ENCODE measurements at places on chromosomes 7 and 10.

- DNase-seq, result peak; percentile 40
Measured at GRCh38 chr7:148699024-148699781, 500 bp downstream of the CUL1 start.

DNA sequence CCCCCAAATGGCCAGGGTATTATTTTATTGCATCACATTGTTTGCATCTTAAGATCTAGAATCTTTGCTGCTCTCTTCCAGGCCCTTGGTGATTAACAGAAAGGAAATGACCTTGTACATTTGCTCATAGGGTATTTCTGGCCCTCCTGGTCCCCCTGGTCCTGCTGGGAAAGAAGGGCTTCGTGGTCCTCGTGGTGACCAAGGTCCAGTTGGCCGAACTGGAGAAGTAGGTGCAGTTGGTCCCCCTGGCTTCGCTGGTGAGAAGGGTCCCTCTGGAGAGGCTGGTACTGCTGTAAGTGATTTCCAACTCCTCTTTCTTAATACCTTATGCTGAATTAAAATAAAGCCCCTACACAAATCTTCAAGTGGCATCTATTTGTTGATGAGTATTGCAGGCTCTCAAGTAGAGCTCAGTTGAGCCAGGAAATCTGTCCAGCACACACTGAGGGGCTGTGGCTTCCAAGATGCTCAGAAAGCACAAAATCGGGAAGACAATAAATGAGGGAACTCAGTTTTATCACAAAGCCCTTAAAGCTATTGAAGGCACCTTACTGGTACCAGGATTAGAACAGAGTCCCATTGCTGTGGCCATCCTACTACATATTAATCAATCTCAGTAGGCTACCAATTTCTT, 28.2 kb downstream of the COL1A2 start:
- no peak for DNase-seq

GRCh38 chr7:157253850-157254249, 83.0 kb upstream of the DNAJB6 start:
- no peak for DNase-seq

- no peak for DNase-seq
Measured at GRCh38 chr7:25595996-25596395, 367.7 kb upstream of the NPVF start.

- DNase-seq, result no peak
Measured at GRCh38 chr10:19638182-19638895, 177.9 kb upstream of the PLXDC2 start.

- DNase-seq, result no peak
Measured at GRCh38 chr10:60384708-60385398, 4.8 kb downstream of the ANK3 start.

DNA sequence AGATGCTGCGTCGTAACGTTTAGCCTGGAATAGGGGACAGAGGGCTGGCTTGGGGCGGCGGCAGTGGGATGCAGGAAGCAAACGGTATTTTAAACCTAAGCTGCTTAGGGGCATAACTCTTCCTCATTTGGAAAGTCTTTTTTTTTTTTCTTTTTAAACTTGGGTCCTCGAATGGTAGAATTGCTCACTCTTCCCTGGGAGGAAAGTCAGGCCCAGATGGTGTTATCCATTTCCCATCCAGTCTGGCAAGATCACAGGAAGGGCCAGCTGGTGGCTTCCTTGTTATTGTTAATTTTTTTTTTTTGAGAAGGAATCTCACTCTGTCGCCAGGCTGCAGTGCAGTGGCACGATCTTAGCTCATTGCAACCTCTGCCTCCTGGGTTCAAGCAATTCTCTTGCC, 56.6 kb downstream of the TMEM209 start:
- DNase-seq, result no peak

DNA sequence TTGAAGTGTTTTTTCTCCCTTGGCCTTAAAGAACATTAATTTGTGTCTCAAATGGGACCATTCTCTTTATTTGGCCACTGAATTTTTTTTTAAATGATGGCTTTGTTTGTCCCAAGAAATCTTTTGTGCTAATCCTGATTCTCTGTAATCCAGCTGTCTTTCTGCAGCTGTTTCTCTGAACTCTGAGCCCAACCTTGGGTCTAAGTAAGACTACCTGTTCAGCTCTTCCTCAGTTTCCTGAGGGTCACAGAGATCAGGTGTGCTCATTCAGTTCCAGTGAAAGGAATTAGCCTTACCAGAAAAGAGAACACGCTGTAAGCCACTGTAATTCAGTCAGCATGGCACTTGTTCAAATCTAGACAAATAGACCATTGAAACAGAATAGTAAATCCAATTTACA, 94.2 kb downstream of the ANKIB1 start:
- DNase-seq, result no peak

DNA sequence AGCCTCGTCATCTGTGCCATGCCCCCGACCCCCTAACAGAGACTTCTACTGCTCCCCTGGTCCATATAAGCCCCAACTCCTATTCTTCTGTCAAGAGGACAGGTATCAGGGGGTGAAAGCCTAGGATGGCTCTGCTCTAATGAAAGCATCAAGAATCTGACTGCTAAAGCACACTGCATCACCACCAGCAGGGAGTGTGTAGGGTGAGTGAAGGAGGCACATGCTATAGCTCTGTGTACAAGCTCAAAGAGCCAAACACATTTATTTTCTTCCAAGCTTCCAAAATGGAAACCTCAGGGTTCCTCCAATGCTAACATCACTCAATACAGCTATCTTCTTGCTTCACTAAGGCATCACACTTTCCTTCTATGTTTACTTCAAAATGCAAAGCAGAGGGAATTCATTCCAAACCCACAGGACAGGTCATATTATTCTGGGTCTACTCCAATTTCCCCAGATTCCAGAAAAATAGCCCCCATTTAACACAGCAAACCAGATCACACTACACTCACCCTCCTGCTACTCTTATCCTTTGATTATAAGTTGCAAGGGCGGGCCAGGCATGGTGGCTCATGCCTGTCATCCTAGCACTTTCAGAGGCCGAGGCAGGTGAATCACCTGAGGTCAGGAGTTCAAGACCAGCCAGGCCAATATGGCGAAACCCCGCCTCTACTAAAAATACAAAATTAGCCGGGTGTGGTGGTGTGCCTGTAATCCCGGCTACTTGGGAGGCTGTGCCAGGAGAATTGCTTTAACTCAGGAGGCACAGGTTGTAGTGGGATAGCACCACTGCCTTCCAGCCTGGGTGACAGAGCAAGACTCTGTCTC, 36.6 kb downstream of the RHEB start:
- no peak for DNase-seq

DNA sequence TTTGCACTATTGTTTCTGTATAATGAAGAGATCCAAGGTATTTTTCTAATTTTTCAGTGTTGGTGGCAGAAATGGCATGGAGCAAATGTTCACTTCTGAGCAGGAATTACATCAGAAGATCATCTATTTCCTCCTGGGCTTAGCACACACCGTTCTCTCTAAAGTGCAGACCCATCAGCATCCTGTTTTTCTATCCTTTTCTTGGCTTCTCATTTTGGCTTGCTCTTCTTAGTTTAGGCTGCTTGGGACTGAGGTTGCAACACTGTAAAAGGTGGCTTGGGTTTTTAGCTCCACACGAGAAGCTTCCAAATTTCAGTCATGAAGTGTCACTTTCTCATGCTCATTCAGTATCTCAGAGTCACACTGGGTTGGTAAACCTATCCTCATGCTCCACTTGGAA, 79.9 kb upstream of the SMIM30 start:
- DNase-seq, result no peak

DNA sequence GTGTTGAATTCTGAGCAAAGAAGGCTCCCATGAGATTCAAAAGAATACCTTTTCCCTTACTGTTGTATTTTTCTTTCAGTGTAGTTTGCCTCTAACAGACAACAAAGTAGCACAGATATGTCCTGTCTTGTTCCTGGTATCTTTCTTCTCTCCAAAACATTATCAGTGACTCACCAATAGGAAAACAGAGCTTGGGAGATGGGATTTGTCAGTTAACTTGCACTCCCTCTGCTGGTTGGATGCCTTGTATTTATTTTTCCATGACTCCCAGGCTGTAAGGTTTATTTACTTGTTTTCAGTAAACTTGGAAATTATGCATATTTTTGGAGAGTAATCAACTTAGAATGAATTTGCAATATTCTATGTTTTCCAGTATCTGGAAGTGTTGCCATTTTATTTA, 129.7 kb downstream of the SAMD9 start:
- no peak for DNase-seq

- DNase-seq, result no peak
Measured at GRCh38 chr10:119981826-119982225, 89.3 kb downstream of the SEC23IP start.

- DNase-seq, result no peak
Measured at GRCh38 chr10:126905776-126906703, 812 bp downstream of the DOCK1 start.

DNA sequence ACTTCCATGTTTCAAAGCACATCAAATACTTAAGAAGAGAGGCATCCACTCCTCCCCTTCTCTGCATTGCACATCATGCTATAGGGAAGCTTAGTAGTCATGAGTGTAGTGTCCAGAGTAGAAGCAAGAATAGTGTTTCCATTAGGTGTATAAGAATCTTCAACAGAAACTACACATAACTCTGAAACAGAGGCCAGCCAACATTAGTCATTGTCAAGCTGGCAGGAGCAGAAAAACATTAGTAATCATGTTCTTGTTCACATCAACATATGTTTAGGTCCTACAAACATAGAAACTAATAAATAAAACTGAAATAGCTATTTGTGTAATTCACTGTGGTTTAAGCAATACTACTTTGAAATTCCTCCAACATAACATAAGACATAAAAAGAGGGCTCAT, 370.2 kb downstream of the PPP1R3A start:
- DNase-seq, result no peak

- DNase-seq, result no peak
Measured at GRCh38 chr7:32378988-32379387, 111.2 kb downstream of the LSM5 start.

- no peak for DNase-seq
Measured at GRCh38 chr7:150374026-150374425, 5.1 kb upstream of the ZNF775 start.

DNA sequence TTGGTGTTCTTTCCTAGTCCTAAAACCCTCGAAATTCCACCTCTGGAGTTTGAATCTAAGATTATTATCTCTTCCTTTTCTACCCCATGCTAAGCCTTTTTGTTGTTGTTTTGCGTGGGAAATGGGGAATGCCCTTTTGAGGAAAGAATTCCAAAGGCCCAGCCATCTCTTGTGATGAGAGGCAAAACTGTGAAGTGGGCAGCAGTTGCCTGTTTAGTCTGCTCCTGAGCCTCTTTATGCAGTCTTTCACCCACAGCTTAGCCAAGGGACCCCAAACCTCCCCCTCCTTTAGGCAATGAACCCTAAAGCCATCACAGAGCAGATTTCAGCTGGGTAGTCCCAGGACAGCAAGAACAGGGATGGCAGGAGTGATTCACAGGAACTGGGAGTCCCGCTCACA, 95.5 kb downstream of the DNMBP start:
- no peak for DNase-seq

GRCh38 chr7:121394709-121395140, 1.4 kb downstream of the FAM3C start:
- no peak for DNase-seq

- DNase-seq, result no peak
Measured at GRCh38 chr10:110868981-110869380, 2.7 kb upstream of the PDCD4 start.

GRCh38 chr10:86377797-86378146, 11.2 kb upstream of the GRID1 start:
- no peak for DNase-seq

GRCh38 chr7:44561481-44561880, 12.2 kb downstream of the DDX56 start:
- no peak for DNase-seq

DNA sequence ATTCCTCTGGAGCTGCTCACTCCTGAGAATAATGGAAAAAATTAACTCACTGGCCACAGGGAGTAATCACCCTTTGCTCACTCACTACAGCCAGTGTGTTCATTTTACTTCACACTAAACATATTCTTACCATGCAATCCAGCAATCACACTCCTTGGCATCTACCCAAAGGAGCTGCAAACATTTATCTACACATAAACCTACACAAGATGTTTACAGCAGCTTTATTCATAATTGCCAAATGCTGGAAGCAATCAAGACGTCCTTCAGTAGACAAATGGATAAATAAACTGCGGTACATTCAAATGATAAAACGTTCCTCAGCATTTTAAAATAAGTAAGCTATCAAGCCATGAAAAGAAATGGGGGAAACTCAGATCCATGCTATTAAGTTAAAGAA, 34.2 kb upstream of the POM121L12 start:
- DNase-seq, result no peak

GRCh38 chr7:66725843-66726242, 14.7 kb upstream of the RABGEF1 start:
- DNase-seq, result no peak

- no peak for DNase-seq
Measured at GRCh38 chr7:134502463-134503371, 24.6 kb upstream of the AKR1B10 start.

DNA sequence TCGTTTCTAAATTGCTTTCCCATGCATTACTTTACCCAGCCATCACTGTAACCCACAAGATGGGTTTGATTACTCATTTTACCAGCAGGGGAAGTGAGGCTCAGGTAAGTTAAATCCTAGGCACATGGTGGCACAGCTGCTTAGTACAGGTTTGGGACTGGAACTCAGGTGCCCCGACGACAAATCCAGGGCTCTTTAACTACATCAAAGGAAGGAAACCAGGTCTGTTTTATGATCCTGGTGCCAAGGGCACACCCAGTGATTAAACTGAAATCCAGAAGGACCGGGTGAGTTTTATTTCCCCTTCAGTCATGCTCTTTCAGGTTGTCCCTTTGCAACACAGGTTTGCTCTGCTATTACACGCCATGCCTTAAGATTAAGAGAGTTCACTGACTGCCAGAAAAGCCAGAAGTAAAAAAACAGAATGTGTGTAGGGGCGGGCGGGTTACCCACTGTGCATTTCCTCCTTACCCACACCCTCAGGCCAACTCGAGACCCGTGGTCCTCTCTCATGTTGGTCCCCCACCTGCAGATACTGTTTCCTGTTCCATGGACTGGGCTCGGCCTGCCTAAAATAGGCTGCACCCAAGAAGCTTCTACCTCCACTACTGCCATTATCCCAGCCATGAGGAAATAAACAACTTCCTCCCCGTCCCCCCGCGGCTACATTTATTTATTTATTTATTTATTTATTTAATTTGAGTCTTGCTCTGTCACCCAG, 55.1 kb upstream of the KDM7A start:
- DNase-seq, result peak; percentile 34

GRCh38 chr10:91743465-91743864, 54.8 kb upstream of the TNKS2 start:
- DNase-seq, result no peak

- DNase-seq, result no peak
Measured at GRCh38 chr7:36490419-36490830, 100.8 kb downstream of the ANLN start.

DNA sequence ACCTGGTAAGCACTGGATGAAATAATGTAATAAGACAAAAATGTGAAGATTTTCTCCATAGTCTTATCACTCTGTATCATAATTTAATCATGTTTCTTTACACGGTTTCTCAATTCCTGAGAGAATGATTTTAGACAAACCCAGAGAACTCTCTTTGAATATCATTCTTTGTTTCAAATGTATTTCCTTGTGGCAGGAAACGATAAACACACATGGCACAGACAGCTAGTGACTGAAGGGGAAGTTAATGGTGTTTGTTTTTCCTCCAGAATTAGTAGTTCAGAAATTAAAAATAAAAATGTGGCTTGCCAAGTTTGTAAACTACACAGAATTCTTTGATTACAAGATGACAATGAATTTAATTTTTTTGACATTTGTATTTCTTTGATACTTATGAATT, 163.7 kb upstream of the PRPS1L1 start:
- no peak for DNase-seq

- no peak for DNase-seq
Measured at GRCh38 chr7:43384616-43385308, 198.1 kb upstream of the STK17A start.

GRCh38 chr7:42432644-42433043, 195.6 kb upstream of the GLI3 start:
- no peak for DNase-seq

Measured in activated T-cell treated with anti-CD3 and anti-CD28 coated beads, Interleukin-2, amount 50 U/mL, for 4 hours (primary cell).